ENCODE measurements at places on chromosomes 6 and 20.

DNA sequence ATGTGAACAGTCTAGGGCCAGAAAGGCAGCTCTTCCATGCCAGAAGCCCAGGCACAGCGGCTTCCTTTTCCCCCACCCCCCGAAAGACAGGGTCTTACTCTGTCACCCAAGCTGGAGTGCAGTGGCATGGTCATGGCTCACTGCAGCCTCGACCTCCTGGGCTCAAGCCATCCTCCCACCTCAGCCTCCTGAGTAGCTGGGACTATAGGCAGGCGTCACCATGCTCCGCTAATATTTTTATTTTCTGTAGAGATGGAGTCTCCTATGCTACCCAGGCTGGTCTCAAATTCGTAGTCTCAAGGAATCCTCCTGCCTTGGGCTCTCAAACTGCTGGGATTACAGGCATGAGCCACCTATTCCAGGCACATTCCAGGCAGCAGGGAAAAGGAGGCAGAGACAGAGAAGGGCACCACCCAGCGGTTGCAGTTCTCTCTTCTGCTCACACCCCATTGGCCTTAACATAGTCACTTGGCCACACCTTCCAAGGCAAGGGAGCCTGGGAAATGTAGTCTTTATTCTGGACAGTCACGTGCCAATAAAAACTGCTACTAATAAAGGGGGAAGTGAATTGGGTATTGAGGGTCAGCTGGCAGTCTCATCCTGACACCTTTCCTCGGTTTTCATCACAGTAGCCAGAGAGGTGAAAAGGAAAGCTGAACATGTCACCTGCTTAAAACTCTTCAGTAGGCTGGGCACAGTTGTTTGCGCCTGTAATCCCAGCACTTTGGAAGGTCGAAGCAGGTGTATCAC is 205.9 kb downstream of the ZMYND8 start:
- no peak for DNase-seq

- no peak for DNase-seq
Observed at GRCh38 chr6:147109707-147110106, 94.5 kb upstream of the STXBP5 start.

- no peak for DNase-seq
Observed at GRCh38 chr6:3820563-3820962, 28.6 kb upstream of the FAM50B start.

GRCh38 chr6:135170238-135170637 is 10.9 kb upstream of the MYB start:
- no peak for DNase-seq

- no peak for DNase-seq
Observed at GRCh38 chr6:138931660-138932059, 56.4 kb downstream of the REPS1 start.

Data from GM18507 (cell line).